GM12892 (cell line): ENCODE measurements at places on chromosomes 5 and 9.

- DNase-seq, result no peak
Observed at GRCh38 chr9:113601656-113602055, 138.1 kb downstream of the RGS3 start.

DNA sequence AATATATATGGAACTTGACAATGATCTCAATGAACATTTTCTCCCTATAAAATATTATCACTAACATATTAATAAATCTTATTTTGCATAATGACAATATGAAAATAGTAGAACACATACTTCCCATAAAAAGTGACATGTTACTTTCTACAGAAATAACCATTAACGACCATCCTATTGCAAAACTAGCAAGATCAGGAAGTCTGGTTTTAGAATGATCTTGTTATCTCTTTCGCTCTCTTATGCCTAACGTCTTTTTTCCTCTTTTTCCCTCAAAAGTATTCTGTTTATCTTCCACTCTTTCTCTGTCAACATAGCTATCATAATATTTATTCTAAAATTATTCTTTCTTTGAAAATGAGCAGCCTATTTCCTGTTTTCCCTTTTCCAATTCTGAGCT is 21.6 kb upstream of the C5orf46 start:
- no peak for DNase-seq

GRCh38 chr5:96219580-96220281 is 213.3 kb downstream of the PCSK1 start:
- DNase-seq, result no peak

DNA sequence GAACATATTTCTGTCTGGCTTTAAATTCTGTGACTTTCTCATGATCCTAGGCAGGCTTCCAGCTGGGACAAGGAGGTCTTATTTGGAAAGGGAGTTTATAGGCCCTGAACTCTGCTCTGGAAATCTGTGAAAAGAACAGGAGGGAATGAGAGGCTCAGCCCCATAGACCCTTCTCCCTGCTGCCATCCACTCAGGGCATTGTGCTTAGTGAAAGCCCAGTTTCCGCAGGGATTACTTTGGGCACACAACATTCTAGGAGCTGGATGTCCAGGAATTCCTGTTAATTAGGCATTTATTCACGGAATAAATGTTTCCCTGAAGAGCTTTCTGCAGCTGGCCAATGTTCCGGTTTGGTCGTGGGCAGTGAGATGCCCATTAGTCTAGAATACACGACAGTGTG is 32.7 kb upstream of the COL15A1 start:
- DNase-seq, result no peak

GRCh38 chr5:57499262-57500050 is 16.8 kb upstream of the ACTBL2 start:
- no peak for DNase-seq

- DNase-seq, result no peak
Observed at GRCh38 chr9:131306397-131307004, 17.0 kb downstream of the PLPP7 start.
